Stimulated activated CD4-positive, alpha-beta T cell treated with anti-CD3 and anti-CD28 coated beads, Interleukin-1b, Interleukin-23, amount 100 ng/mL, for 48 hours (primary cell): ENCODE measurements at places on chromosomes 16 and 17.

DNA sequence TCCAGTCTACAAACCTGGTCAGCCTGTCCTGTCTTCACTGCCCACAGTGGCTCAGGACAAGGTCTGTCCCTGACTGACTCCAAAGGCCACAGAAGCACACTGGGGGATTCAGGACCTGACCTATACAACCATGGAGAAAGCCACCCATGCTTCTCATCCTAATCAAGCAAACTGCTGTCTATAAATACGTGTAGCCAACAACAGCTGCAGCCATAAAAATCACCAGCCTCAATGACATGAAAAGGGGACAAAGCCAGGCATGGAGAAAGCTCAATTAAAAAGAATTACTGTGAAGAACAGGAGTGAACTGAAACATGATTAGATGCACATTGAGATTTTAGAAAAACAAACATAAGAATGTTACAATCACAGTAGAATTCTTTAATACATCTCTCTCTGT lies 170.1 kb downstream of the CDK5R1 start:
- no peak for DNase-seq

DNA sequence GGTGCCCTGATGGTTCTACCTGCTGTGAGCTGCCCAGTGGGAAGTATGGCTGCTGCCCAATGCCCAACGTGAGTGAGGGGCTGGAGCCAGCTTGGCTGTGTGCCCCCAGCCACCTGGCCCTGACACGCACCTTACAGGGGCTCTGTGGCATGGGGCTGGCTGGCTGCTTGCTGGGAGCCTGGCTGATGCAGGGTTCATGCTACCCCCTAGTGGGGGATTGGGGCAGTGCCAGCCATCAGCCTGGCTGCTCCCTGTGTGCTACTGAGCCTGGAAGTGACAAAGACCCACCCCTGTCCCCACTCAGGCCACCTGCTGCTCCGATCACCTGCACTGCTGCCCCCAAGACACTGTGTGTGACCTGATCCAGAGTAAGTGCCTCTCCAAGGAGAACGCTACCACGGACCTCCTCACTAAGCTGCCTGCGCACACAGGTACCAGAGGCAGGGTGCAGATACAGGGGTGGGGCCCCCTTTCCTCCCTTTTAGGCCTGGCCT lies 5.7 kb downstream of the GRN start:
- peak; percentile 69 for DNase-seq

- no peak for DNase-seq
Measured at GRCh38 chr17:69716556-69716955, 302.1 kb downstream of the MAP2K6 start.

DNA sequence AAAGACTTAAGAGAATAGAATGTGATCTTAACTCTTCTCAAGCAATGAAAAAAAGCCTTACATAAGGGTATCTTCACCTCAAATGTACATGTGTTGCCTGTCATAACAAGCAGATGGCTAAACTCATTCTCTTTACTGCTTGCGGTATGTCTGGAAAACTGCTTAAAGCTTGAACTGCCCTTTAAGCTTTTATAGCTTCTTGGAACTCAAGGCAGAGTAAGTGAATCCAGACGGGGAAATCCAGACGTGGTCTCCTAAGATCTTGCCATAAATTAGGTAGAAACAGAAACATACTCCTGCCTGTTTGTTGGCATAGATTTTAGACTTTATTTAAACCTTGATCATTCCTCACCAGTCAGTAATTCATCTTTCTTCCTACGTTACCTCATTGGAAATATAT lies 19.6 kb downstream of the CLUAP1 start:
- DNase-seq = no peak

DNA sequence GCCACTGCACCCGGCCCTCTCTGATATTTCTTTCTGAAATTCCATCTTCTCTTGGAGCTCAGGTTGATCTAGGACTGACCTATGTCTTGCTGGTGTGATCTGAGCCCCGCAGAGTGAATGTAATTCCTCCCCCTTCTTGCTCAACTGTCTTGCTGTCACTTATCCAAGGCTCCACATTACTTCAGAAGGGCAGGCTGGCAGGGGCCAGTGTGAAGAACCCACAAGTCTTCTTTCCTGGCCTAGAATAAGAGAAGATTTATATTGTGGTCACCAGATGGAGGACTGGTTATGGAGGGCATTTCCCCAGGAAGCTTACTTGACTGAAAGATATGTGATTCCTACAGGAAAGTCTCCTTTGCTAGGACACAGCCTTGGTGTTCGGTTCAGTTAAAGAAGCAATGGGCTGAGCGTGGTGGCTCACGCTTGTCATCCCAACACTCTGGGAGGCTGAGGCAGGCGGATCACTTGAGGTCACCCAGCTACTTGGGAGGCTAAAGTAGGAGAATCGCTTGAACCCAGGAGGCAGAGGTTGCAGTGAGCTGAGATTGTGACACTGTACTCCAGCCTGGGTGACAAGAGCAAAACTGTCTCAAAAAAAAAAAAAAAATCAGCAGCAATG lies 13.4 kb downstream of the ITGAL start:
- no peak for DNase-seq

DNA sequence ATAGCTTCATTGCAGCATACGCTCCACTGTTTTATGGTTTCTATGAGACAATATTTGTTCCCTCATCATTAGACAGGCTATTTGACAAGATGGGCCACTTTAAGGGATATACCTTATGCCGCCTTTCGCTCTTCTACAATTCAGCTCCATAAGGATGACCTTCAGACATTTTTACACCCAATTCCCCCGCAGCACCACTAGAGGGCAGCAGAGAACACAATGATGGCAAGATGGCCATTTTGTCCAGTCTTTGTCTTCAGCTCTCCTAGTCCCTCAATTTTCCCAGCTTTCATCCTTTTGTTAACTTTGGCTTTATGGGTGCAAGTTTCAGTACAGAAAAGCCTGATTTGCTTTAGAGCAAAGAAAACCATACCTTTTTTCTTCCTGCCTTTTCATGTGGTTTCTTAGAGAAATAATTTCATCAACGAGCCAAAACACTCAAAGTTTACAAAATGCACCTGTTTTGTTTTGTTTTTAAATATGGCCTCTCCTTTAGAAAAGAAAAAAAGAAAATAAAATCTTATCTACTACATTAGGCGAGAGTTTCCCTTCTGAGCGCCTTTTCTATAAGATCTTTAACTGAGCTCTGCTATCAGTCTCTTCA lies 355.3 kb downstream of the TOX3 start:
- peak; percentile 45 for DNase-seq

GRCh38 chr16:47657032-47657431 lies 195.9 kb downstream of the PHKB start:
- DNase-seq = no peak

- DNase-seq = peak; percentile 43
Measured at GRCh38 chr17:62718429-62718828, 89.7 kb downstream of the MARCHF10 start.

- DNase-seq = no peak
Measured at GRCh38 chr16:9248162-9248561, 156.7 kb downstream of the HAPSTR1 start.

- no peak for DNase-seq
Measured at GRCh38 chr17:50204431-50204830, 3.0 kb upstream of the COL1A1 start.

GRCh38 chr16:2328428-2328827 lies 12.1 kb downstream of the ABCA3 start:
- no peak for DNase-seq

DNA sequence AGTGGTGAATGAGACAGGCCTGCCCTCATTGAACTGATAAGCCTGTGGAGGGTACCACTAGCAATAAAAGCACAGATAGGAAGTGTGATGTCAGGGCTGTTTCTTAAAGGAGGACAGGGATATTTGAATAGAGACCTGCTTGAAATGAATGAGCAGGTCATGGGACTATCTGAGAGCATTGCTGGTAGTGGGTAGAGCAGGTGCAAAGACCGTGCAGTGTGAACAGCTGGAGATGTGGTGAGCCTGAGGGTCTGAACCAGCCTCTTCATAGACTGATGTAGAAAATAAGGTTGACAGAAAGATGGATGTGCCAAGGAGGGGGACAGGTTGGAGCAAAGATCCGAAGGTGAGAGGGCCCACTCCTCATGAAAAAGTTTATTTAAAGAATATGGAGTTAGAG lies 2.4 kb downstream of the NUP93 start:
- no peak for DNase-seq

DNA sequence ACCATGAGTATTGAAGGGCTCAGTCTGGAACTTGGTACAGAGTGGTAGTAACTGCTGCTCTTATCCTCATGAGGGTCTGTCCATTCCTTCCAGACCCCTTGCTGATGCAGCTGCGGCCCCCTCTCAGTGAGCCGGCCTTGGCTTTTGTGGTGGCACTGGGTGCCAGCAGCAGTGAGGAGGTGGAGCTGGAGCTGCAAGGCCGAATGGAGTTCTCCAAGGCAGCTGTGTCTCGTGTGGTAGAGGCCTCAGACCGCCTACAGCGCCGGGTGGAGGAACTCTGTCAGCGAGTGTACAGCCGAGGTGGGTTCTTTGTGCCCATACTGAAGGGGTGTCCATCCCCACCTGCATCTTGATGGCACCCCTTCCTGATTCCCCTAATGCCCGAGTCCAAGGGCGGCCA lies 2.0 kb downstream of the RNF40 start:
- no peak for DNase-seq

GRCh38 chr16:87740441-87740840 lies 25.3 kb downstream of the KLHDC4 start:
- no peak for DNase-seq

DNA sequence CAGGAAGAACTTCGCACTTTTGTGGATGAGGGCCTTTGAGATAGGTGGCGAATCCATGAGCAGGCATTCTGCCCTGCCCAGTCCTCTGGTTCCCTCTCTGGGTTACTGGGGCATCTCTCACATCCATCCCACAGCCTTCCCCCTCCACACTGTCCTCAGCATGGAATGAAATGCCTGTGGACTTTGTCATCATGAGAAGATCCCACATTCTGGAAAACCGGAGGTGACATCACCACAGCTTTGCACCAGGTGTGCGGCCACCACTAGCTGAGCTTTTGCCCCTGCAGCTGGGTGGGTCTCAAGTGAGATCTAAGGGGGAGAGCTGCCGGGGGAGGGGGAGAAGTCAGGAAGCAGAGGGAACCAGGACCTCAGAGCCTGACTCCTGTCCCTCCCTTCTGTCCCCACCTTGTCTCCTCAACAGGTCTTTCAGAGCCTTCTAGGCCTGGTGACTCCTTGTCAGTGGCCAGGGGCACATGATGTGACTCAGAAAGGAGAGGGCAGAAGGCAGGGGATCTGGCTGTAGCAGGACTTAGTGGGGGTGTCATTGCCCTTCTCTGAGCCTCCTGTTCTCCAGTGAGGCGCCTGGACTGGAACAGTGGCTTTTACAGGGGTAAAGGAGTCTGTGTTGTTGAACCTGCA lies 40.0 kb upstream of the DLX4 start:
- DNase-seq = no peak

GRCh38 chr16:68993456-68993855 lies 112.0 kb upstream of the HAS3 start:
- DNase-seq = no peak

DNA sequence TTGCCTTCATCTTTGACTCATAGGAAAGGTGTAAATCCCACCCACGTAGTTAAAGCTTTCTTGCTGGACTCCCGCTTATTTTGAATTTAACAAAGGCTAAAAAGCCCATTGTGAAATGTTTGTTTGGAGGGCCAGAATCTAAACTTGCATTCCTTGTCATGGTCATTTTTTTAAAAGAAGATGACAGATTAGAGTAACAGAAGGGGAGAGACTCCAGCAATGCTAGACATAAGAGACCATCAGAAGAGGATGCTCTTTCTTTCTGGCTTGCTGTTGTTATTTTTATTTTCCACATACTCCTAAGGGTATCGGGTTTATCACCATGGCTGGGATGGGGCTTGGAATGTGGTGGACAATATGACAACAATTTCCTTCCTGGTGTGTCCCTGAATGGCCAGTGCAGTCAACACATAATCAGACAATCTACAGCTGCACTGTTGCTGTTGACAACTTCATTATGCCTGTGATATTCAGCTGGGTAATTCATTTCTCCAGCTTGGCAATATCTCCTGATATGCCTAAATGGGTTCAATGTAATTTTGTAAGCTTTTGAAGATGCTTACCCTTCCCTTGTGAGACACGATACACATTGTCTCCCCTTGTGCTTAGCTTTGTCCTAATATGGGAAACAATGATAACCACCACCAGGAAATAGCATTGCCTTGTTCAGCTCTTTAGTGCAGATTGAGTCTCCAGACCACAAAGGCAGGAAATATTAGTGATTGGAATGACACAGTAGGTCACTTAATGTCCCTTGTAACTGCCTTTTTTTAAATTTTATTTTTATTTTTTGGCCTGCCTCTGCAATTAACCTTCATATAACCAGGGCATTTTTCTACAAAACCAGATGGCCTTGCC lies 164.3 kb downstream of the ANKFN1 start:
- no peak for DNase-seq

DNA sequence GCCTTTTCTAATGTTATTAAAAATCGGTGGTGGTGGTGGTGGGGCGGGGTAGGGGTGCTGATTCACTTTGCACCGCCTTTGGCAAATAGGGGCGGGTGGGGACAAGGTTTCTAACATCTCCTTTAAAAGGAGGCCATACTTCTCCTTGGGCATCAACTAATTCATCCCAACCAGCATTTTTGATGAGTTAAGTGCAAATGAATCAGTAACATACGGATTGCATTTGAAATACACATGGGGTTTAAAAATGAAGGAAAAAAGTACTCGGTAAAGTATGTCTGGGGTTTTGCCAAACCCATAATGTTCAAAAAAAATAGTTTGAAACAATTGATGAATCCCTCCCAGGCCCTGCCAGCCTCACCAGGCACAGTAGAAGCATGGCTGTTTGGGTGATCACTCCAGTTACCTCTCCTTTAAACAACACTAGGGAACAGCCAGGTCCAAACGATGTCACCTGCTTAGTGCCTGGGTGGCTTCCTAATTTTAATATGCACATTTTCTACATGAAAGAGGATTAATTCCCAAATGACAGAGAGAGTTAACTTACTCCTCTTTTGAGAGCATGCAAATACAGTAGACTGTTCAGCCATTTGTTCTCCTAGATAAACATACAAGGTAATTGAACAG lies 107.2 kb downstream of the ANKFN1 start:
- no peak for DNase-seq

DNA sequence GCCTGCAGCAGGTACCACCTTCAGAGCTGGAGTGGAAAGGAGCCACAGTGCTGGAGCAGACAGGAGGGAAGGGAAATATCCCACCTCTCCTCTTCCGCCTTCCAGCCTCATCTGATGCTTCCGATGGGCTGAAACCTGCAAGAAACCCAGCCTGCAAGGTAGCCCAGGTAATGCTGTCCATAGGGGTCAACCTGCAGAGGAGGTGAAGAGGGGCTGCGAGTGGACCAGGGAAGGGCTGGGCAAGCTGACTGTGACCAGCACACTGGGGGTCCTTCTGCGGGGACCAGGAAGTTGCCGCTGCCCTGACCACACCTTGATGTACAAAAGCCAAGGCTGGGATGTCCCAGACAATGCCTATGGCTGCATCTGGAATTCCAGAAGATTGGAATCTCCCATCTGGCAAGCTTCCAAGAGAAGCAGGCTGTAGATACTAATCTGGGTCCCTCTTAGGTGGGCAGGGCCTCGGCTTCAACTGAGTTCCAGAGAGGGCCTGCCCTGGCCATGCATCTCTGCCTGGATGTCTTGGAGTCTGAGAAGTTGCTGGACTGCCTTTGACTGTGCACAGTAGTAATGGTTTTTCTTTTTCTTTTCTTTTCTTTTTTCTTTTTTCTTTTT lies 5.8 kb downstream of the FOXL1 start:
- no peak for DNase-seq
